HS-27A (cell line): ENCODE measurements at places on chromosomes 1 and 21.
A peak's percentile ranks its signal among the peaks of the same experiment; 100 is the strongest.

DNA sequence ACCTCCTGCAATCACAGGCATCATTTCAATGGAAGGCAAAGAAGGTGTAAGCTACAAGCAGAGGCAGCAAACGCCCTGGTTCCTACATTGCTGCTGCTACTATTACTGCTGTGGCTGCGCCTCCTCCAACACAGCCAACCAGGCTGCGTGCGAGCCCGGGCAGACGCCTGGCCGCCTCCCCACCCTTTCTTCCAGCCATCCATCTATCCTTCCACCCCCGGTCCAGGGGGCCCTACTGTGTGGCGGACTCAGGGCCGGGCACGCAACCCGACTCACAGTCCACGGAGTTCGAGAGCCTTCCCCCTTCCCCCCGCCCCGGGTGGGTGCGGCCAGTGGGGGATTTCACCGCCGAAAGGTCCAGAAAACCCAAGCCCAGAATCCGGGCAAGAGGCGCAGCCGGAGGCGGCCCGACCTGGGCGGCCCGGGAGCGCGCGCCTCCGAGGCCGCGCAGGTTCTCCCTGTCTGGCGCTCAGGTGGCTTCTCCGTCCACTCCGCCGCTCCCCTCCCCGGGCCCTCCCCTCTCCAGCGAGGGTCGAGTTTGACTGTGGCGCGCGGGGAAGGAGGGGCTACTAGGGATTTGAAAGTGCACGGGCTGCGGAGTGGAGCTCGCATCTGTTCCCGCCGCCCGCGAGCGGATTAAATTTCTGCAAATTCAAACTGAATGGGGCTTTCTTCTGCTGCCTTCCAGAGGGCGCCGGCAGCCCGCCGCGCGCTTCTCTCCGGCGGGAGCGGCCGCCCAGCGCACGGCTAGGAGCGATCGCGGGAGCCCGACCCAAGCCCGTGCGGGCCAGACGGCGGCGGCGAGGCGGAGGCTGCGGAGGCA is at the start of gene HUNK:
Gene HUNK, plus strand, starts transcription at position 569 of the 823 bp plus-strand sequence. CDS start 655 bp downstream, outside the sequence.
- DNase-seq, result no peak

GRCh38 chr1:30635391-30635975 is 87.9 kb downstream of the MATN1 start:
- DNase-seq, result no peak

- peak; percentile 51 for DNase-seq
Measured at GRCh38 chr1:226939438-226940028, 561 bp upstream of the COQ8A start.

- no peak for DNase-seq
Measured at GRCh38 chr1:23957096-23957495, 2.5 kb upstream of the PNRC2 start.

DNA sequence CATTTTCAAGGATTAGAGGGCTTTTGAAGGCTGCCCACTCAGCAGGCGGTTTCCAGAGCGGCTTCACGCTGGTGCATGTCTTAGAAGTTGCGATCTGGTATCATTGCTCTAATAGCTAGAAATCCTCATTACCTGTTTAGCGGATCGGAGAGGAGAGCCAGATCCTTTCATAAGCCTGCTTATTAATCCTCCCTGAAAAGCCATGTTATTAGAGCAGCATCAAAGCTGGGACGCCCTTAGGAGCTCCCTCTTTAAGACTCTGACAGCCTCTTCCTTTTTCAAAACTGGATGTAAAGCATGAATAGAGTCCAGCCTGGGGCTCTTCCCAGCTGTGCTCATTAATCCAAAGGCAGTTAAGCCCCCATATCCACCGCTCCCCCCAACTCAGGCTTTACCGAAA is 13.9 kb upstream of the CTSE start:
- DNase-seq, result no peak

DNA sequence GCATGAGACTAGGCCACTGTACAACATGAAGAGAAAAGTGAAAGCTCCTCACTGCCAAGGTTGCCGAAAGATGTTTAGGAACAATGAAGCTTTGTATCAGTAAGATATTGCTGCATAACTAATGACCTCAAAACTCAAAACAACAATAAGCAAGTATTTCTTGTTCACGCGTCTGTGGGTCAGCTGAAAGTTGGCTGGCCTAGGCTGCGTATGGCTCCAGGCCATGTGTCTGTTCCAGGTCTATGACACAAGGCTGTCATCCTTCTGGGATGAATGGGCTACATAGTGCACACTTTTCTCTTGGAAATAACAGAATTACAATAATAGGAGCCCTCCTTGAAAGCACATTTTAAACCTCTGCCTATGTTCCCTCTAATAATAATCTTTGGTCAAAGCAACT is 515.9 kb downstream of the PLPP3 start:
- no peak for DNase-seq

DNA sequence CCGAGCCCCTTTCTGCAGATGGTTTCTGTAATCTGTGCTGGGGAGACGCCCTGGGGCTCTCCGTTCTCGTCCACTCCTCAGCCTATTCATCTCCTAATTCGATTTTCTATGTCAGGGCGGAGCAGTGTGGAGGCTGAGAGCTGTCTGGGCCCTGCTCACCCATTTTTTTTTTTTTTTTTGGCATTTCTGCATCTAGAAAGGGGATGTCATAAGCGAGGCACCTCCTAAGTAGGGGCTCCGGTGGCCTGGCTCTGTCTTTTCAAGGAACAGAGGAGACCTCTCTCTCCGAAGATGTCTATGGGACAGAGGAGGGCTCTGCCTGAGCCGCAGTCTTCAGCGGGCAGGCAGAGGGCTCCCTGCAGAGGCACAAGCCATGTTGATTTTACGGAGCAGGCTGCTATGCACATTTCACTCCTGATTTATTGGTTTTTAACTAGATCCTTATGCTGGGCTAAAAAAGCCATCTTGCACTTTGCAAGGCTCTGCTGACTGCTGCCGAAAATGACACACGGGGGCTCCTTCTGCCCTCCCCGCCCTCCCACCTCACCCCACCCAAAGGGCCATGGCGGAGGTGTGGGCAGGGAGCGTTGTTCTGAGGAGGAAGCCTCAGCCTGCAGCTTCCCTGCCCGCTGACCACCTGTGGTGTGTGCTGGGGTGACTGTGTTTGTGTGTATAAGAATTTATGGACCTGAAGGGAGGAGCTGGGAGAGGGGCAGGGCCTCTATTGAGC is 71.0 kb downstream of the FOXD2 start:
- DNase-seq, result no peak

DNA sequence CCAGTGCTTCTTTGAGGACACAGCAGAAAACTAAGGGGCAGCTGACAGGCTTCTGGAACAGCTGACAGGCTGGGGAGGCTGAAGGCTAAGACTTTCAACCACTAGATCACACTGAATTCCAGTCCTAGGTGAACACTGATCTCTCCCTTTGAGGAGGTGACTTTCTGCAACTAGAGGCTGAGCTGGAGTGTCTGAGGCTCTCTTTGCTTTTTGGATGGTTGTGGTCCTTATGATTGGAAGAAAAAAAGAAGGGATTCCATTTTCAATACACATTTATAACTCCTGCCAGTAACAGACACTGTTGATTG is 1.4 kb downstream of the IL6R start:
- no peak for DNase-seq

GRCh38 chr1:38941527-38942019 is at the start of gene RHBDL2:
TSS of gene RHBDL2 (minus strand) at chr1:38941830. CDS start at chr1:38919212, 22,618 bp downstream.
- DNase-seq, result no peak

GRCh38 chr1:196007763-196008162 is 600.5 kb downstream of the KCNT2 start:
- no peak for DNase-seq

- no peak for DNase-seq
Measured at GRCh38 chr1:2050793-2051682, 827 bp downstream of the PRKCZ start.

- DNase-seq, result no peak
Measured at GRCh38 chr1:35863881-35864625, 19.0 kb upstream of the AGO1 start.

- DNase-seq, result no peak
Measured at GRCh38 chr1:246065592-246065991, 441.5 kb downstream of the SMYD3 start.
